CD14-positive monocyte (primary cell): ENCODE measurements at places on chromosomes 16 and 17. TPM values are rescaled to one million over a fixed set of nuclear protein-coding genes. Genes with fewer than 3 reads are reported as not detected.

The JPH3 gene
- not detected in 2 replicates for polyA plus RNA-seq

The TP53TG3F gene
- polyA plus RNA-seq, result not detected in 2 replicates

The MYCBPAP gene
- polyA plus RNA-seq, result not detected

The SHISA9 gene
- not detected for polyA plus RNA-seq

The CLDN7 gene
- 8.4 and 13.4 TPM in 2 replicates for polyA plus RNA-seq

The TP53TG3D gene
- not detected for polyA plus RNA-seq

The JPT2 gene
- polyA plus RNA-seq, result 7.5 TPM

The ZMYND15 gene
- polyA plus RNA-seq, result 1.2 TPM

The CES3 gene
- polyA plus RNA-seq, result not detected

The SDK2 gene
- polyA plus RNA-seq, result not detected

The NOG gene
- polyA plus RNA-seq, result 0.11 TPM

The KCNH6 gene
- not detected for polyA plus RNA-seq

The MTSS2 gene
- polyA plus RNA-seq, result not detected
